ENCODE measurements at places on chromosomes 4 and X.

GRCh38 chrX:119516157-119516702 is 48.0 kb downstream of the SLC25A5 start:
- no peak for DNase-seq

- DNase-seq, result no peak
Measured at GRCh38 chr4:93416344-93417128, 412.0 kb upstream of the ATOH1 start.

GRCh38 chr4:152709675-152710438 is 30.1 kb upstream of the TMEM154 start:
- DNase-seq, result no peak

GRCh38 chrX:18119856-18120255 is 100.8 kb downstream of the BEND2 start:
- no peak for DNase-seq

DNA sequence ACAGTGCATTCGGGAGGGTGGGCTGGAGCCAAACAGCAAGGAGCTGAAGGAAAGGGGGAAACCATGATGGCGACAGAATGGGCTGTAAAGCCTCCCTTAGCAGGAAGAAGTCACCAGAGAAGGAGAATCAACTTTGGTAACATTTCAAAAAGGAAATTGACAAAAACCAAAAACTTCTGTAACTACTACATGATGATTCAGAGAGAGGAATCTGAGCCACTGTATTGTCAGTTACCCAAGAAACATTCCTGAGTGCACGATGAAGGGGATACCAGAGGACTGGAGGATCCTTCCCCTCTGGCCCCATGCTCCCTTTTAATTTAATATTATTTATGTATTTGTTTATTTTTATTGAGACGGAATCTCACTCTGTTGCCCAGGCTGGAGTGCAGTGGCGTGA is 26.3 kb downstream of the PDHA1 start:
- DNase-seq, result no peak

- DNase-seq, result no peak
Measured at GRCh38 chr4:139523076-139523475, 32.9 kb downstream of the SETD7 start.

Data from vagina (tissue), 2 donors.